ENCODE measurements at places on chromosomes 1 and 21.

DNA sequence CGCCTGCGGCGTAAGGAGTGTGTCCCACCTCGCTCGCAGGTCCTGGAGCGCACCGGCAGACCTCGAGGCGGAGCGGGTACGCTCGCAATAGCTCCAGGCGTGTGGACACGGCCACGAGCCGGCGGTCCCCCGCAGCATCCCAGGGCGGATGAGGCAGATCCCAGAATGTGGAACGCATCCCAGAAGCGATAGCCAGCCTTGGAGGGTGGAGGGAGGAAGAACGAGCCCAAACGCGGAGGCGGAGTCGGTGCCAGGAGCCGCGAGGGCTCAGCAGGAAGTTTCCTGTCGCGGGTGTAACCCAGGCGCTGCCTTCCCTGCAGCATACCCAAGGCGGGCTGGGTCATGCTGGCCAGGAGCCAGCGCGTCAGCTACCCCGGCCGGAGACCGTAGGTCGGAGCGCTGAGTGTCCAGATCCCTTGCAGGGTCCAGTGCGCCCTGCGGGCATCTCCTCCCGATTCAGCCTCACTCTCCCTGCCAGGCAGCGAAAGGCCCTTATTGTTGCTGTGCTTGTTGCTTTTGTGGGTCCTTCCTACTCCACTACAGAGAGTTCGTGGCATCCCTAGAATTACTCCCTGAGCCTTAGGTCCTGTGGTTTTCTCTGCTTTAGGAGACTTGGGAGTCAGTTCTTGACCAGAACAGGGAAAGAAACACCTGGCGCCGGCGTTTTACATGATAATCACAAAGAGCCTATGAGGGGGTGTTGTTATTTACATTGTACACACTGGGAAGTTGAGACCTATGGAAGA, 27.7 kb downstream of the STYXL2 start:
- peak; percentile 82 for DNase-seq

DNA sequence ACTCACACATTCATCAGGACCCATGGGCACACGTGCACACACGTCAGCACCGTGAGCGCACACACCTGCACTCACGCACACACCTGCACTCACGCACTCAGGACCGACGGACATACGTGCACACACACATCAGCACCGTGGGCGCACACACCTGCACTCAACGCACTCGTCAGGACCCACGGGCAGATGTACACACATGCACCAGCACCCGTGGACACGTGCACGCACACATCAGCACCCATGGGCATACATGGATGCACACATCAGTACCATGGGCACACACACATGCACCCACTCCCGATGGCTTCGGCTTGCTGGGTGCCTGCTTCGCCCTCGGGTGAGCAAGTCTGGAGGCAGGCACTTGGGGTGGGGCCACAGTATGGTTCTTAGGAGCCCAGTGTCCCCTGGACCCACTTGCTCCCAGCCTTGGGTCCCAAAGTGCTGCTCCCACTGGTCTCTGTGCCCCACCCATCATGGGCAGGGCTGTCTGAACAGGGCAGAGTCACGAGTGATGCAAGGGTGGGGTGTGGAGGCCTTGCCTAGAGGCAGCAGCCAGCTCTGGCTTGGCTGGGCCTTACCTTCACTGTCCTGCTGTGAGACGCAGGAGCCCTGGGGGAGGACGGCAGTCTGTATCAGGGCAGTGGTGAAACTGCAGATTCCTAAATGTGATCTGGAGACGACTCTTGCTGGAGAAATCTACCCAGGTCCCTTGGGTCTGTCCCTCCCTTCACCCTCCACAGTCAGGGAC, 49.8 kb downstream of the SKI start:
- no peak for DNase-seq

DNA sequence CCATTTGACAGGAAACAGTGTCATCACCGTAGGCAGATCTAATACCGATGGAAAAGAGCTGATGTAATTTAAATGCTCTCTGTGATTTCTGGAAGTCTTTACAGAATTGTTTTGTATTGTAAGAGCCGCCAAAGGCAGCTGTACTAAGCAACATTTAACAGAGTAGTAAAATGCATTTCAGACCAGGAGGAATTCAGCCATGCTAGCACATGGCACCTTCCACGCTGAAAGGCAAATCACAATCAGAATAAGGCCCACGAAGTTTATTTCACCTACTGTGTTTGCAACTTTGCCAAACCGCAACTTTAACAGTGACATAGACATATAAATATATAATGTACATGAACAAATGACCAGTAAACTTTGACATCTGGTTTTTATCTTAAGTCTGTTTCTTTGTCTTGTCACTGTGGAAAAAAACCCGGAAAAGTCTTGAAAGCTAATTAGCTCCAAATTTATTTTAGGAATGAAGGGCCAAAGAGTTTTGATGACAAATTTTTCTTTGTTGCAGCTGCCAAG, 26.1 kb upstream of the DISC1 start:
- no peak for DNase-seq

GRCh38 chr1:162023547-162024501, at the start of gene OLFML2B:
TSS of gene OLFML2B (minus strand) at chr1:162023869. CDS start at chr1:162023430, 439 bp downstream.
- peak; percentile 48 for DNase-seq

GRCh38 chr1:191528275-191528674, 630.0 kb upstream of the RGS18 start:
- DNase-seq: no peak

Data from LoVo (cell line).